ENCODE measurements at places on chromosomes 13 and 19. TPM values are rescaled to one million over a fixed set of nuclear protein-coding genes. Genes with fewer than 3 reads are reported as not detected.

- H3K27me3 ChIP-seq = peaks cover 6% of the 10 kb centered on the region
- H3K27ac ChIP-seq = no peak overlapping the region
- no peak for DNase-seq
- H3K4me3 ChIP-seq = no peak overlapping the region
- H3K4me1 ChIP-seq = peaks cover 7% of the 10 kb centered on the region
- H3K36me3 ChIP-seq = no peaks in the 10 kb centered on the region
Measured at GRCh38 chr13:39245688-39246087, 207.4 kb downstream of the NHLRC3 start.

DNA sequence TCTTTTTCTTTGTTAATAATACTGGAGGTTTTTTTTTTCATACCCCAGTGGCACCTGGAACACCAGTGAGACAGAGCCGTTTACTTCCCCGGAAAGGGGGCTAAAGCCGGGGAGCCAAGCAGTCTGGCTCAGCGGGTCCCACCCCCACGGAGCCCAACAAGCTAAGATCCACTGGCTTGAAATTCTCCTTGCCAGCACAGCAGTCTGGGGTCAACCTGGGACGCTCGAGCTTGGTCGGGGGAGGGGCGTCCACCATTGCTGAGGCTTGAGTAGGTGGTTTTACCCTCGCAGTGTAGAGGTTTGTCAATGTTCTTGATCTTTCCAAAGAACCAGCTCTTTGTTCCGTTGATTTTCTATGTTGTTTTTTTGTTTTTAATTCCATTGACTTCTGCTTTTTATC, 94.6 kb upstream of the DIAPH3 start:
- no peak for DNase-seq
- no peaks in the 10 kb centered on the region for H3K36me3 ChIP-seq
- H3K27me3 ChIP-seq = peaks cover 2% of the 10 kb centered on the region

DNA sequence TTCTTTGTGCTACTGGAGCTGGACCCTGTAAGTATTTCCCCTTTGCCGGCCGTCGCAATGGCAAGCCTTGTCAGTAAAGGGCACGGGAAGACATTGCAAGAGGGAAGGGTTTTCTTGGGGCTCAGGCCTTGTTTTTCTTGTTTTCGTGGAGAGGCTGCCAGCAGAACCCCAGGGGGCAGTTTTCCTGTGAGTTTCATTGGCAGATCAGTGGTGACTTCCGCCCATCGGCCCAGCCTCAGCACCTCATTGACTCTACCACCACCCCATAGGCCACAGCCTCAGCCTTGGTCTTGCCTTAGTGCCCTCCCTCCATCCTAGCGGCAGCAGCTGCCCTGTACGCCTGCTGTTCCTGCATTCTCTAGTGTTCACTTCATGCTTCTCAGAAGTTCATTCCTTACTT, 61.5 kb downstream of the GJA3 start:
- no peak overlapping the region for H3K27ac ChIP-seq
- peaks cover 27% of the 10 kb centered on the region for H3K27me3 ChIP-seq
- H3K4me1 ChIP-seq = no peaks in the 10 kb centered on the region
- no peak overlapping the region for H3K4me3 ChIP-seq
- no peak for DNase-seq

- no peaks in the 10 kb centered on the region for H3K36me3 ChIP-seq
- H3K4me1 ChIP-seq = no peaks in the 10 kb centered on the region
- no peaks in the 10 kb centered on the region for H3K27me3 ChIP-seq
- no peak overlapping the region for H3K27ac ChIP-seq
- no peak for DNase-seq
Measured at GRCh38 chr13:104002216-104002615, 936.0 kb upstream of the SLC10A2 start.

DNA sequence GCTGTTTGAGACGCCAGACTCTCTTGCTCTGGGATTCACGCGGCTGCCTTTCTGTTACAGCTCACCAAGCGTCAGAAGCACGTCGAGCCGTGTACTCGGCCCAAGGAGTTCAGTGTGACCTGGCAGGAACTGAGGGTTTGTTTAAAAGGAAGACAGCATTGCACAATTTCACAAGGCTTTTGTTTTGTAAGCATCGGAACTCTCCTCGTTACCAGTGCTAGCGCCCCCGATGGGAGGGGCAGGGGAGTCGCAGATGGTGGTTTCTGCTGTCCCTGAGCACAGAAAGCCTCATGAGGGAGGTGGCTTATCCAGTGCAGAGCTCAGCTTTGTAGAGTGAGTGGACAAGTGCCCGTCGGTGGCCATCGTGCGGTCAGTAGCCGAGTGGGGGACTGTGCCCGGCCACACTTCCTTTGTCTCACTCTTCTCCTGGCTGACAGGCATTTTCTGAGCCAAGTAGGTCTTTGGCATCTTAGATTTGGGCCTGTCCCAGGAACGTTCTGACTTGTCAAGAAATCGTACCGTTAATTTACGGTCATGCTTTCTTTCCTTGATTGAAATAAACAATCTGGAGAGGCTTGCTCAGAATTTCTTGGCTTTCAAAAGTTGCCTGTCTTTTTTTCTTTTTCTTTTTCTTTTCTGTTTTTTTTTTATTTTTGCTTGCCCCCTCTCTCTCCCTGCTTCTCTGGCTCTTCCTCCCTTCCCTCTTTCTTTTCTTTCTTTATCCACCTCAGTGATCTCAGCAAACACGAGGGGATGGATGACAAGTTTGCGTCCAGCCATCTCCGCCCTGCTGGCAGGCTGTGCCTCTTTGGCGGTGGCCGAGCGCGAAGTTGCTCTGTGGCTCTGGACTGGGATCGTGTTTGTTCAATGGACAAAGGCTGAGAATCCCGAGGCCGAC, 7.7 kb downstream of the KDM4B start:
- H3K36me3 ChIP-seq = peaks cover 11% of the 10 kb centered on the region
- no peak overlapping the region for H3K4me3 ChIP-seq
- H3K27me3 ChIP-seq = no peaks in the 10 kb centered on the region
- peaks cover 5% of the 10 kb centered on the region for H3K4me1 ChIP-seq
- H3K27ac ChIP-seq = peak overlapping the region; percentile 40

GRCh38 chr13:32125751-32126150, 94.2 kb downstream of the FRY start:
- peaks cover 6% of the 10 kb centered on the region for H3K36me3 ChIP-seq
- no peaks in the 10 kb centered on the region for H3K27me3 ChIP-seq
- no peak overlapping the region for H3K27ac ChIP-seq
- H3K4me3 ChIP-seq = no peak overlapping the region
- DNase-seq = no peak

GRCh38 chr13:30466358-30466714, 600 bp upstream of the HMGB1 start:
- peaks cover 26% of the 10 kb centered on the region for H3K4me1 ChIP-seq
- peak overlapping the region; percentile 100 for H3K27ac ChIP-seq
- H3K4me3 ChIP-seq = peak overlapping the region; percentile 94

DNA sequence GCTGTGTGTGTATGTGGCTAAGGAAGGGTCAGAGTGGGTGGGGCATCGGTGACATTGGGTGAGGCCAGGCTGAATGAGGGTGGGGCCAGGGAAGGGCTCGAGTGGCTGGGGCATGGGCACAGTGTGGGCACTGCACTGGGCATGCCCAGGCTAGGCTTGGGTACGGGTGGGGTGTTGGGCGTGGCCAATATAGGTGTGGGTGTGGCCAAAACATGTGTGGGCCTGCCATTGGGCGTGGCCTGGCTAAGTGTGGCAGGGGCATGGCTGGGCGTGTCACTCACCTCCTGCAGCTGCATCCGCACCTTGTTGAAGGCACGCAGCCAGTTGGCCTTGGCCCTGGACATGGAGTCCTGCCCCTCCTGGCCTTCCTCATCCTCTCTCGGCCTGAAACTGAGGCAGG, 33.2 kb downstream of the UNC13A start:
- H3K27ac ChIP-seq = no peak overlapping the region
- no peaks in the 10 kb centered on the region for H3K4me1 ChIP-seq
- H3K27me3 ChIP-seq = no peaks in the 10 kb centered on the region
- H3K36me3 ChIP-seq = no peaks in the 10 kb centered on the region

DNA sequence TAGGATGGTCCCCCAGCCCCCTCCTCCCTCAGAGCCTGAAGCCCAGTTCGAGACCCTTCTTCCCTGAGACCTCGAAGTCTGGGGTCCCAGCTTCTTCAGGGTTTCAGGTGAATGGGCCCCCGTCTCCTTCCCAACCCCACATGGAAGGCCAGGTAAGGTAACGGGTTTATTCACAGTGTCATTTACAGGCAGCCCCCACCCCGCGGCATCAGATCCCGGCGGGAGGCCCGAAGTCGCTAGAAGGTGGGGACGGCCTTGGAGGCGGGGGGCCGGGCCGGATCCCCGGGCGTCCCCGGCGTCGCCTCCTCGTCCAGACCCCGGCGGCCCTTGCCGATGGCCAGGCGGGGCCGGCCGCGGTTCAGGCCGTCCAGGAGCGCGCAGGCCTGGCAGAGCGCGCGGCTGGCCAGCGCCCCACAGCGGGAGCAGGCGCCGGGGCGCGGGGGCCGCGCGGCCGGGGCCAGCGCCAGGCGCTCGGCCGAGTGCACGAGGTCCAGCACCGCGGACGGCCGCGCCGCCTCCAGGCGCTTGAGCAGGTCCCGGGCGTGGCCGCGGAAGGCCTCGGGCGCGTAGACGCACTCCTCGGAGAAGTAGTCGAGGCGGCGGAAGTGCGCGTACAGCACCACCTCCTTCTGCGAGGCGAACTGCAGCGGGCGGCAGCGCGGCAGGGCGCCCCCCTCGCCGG, 9.7 kb downstream of the CTU1 start:
- peaks cover 25% of the 10 kb centered on the region for H3K36me3 ChIP-seq
- H3K27me3 ChIP-seq = no peaks in the 10 kb centered on the region
- no peak overlapping the region for H3K4me3 ChIP-seq
- H3K4me1 ChIP-seq = peaks cover 19% of the 10 kb centered on the region

DNA sequence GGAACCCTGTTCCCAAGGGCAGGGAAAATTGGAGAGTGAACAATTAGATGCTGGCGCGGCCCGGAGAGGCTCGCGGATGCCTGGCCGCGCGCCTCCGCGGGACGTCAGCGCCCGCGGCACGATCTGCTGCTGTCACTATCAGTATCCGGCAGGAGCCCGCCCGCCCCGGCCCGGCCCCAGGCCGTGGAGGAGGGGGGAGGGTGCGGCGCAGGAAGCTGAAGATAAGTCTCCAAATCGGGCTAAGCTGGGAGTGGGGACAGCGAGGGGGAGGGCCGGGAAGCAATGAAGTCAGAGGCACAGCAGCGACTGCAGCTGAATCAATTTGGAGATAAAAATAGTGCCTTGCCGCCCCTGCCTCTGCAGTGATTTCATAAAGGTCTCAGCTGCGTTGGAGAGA, 441.5 kb upstream of the KLF12 start:
- peaks cover 26% of the 10 kb centered on the region for H3K27me3 ChIP-seq
- peaks cover 8% of the 10 kb centered on the region for H3K4me1 ChIP-seq
- H3K4me3 ChIP-seq = peak overlapping the region; percentile 49
- H3K27ac ChIP-seq = no peak overlapping the region
- DNase-seq = peak; percentile 4

ZNF878 gene
- 0.39 TPM for total RNA-seq

URAD gene
- not detected for total RNA-seq

BRME1 gene
- total RNA-seq = 16.6 TPM

CYP2F1 gene
- total RNA-seq = not detected
